ENCODE measurements at places on chromosomes 1 and 21.

DNA sequence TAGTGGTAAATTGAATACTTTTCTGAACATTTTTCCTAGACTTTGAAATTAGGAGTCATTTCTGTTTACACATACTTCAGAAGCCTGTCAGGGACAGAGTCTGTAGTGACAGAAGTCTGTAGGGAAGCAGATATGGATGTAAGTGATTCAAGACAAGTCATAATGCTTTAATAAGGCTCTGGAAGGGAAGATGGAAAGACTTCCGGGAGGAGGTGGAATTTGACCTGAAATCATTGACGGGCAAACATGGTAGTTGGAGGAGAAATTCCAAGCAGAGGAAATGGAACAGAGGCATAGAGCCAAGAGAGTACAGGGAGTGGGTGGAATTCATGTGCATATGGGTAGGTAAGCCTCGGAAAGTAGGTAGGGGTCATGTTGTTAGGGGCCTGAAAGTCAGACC, 22.5 kb downstream of the CAMTA1 start:
- no peak for DNase-seq

DNA sequence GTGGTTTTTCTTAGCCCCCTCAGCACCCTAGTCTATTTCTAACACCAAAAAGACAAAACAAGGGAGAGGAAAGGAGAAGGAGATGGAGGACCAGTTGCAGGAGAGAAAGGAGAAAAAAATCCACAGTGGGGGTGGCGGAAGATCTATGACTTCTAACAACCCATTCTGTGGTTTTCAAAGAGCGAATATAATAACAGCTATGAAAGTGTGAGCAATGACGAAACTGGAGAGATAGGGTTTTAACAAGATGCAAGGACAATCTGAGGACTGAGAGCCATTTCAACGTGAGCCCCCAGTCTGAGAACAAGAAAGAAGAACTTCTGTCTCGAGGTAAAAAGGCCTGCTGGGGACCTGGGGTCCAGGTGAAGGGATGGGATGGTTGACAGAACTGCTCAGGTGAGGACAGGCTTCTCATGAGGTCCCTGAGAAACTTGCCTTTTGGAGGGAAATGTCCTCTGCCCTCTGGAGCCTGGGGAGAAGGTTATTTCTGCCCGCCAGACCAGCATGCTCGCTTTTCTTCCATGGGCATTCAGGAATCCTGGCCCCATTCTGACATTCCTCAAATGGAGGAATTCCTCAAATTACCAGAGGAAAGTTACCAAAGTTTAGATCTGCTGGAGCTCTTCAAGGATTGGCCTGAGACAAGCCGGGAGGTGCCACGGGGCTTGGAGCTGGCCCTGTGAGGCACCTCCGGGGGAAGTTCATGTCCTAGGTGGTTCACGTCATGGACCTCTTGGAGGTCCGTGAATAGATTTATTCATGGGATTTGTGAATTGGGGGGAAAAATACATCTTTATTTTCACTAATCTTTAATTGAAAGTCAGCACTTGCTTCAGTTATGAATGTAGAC, at the start of gene CD160:
CD160 (plus strand) TSS at position 270 of the 850 bp plus-strand sequence. CDS start 8,829 bp downstream, outside the sequence.
- no peak for DNase-seq

- DNase-seq: no peak
Measured at GRCh38 chr1:24903011-24903461, 27.0 kb downstream of the RUNX3 start.

DNA sequence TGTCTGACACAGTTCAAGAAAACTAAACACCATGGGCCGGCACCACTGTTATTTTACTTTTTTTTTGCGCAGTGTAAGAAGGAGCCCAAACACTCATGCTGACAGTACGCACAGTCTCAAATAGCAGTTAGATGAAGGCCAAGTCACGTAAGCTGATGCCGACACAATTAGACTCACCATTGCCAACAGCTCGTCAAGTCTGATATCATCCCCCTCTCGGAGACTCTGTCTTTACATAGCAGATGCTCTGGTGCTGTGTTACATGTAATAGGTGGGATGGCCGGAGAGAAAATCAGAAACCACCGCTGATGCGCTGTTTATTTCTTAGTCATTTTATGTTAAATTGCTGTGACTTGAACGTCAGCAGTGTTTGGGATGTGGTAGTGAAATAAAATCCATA, 49.3 kb downstream of the TGFB2 start:
- DNase-seq: no peak
